ENCODE measurements at places on chromosomes 7 and 10.

DNA sequence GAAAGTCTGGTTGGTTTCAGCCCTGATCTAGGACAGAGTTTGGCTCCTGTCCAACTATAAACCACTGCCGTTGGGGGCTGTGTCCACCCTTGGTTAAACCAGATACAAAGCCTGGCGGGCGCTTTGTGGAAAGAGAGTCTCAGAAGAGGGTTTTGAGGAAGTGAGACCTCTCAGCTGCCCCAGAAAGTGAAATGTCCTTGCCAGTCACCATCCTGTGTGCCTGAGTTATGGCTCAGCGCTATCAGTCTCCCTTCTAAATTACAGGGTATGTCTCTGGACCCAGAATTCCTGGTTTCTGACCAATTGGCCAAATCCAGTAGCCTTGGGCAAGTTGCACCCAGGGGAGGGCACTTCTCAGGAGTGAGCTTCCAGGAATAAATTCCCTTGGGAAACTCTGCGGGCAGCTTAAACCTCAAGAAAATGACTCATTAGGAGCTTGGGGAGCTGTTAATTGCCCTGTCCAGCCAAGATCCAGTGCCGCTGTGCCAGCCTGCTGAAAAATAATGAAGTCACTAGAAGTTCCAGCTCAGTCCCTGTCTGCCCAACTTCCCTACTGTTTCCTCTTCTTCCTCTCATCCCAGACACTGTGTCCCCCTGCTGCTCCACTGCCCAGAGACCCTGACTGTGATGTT lies 66.7 kb upstream of the PDZD8 start:
- DNase-seq, result no peak

GRCh38 chr7:2800931-2801688 lies 43.0 kb downstream of the GNA12 start:
- DNase-seq, result no peak

GRCh38 chr10:48184224-48184623 lies 90.3 kb downstream of the FRMPD2 start:
- DNase-seq, result no peak

DNA sequence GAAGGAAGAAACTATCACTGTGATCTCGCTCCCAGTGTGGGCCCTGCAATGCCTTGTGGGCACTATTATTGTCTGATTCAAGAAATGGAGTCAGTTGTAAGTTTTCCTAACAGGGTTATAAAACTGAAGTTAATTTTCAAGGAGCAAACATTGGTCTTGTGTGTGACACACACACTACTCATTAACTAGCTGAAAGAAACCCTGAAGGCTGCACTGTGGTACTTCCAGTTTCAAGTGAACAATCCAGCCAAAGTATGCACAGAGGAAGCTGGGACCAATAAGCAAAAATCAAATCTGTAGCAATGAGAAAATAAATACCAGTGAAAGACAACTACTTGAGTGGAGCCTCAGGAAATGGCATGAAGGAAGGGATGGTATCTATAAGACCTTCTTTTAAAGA lies 506.6 kb upstream of the POT1 start:
- DNase-seq, result no peak

DNA sequence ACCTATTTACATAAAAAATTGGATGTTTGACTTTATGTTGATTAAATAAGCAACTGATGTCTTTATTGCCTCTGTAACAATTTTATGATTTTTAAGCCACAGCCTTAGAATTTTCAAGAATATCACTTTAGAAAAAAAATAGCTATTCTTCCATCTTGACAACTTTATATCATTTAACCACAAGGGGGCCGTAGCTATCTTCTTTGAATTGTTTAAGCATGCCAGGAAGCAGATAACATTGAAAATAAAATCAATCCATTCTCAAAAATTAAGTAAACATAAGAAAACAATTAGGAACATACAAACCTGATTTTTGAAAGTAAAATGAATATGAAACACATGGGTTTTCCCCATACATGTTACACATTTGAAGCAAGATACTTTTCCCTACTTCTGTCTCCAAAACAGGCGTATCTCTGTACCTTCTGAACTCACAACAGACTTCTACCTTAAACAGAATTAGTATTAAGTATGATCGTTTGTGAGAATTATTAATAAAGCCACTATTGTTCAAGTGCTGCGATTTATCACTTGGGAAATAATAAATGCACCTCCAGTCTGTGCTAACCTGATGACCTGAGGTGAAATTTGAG lies 209.0 kb downstream of the CACNA2D1 start:
- no peak for DNase-seq

- no peak for DNase-seq
Measured at GRCh38 chr10:23258516-23258915, 66.4 kb downstream of the PTF1A start.

GRCh38 chr7:36563706-36564327 lies 160.5 kb downstream of the AOAH start:
- DNase-seq, result no peak

All from stimulated activated CD8-positive, alpha-beta memory T cell treated with anti-CD3 and anti-CD28 coated beads, Interleukin-2, amount 100 ng/mL, for 1 hour (primary cell).